T-helper 9 cell (primary cell): ENCODE measurements at places on chromosomes 6 and 20.

DNA sequence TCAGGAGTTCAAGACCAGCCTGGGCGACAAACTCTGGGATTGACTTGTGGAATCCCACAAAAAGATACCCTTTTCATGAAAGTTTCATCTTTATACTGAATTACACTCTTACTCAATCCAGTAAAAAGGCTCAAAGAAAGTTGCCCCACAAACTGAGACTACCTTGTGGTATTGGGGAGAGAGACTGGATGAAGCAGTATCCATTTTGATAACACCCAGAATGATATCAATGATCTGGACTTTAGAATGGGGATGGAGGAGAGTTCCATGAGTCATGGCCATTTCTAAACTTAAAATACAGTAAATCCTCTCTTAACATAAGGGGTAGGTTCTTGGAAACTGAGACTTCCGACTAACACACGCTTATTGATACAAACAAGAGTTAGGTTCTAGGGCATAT, 4.7 kb downstream of the STAU1 start:
- DNase-seq, result no peak

DNA sequence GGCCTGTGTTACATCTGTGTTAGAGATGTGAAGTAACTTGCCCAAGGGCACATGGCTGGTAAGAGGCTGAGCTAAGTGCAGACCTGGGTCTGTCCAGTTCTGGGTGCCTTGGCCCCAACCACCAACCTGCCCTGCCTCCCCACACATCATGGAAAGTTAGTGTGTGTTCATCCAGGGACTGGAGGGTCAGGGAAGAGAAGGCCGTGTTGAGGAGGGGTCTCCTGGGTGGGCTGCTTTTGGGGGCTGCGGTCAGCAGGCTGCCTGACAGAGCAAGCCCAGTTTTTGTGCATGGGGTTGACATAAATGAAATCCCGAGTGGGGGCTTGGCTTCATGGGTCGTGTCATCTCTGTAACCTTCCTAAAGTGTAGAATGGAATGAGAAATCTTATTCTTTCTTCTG, 10.9 kb downstream of the PYGB start:
- no peak for DNase-seq

GRCh38 chr6:122994256-122994655, 1.8 kb upstream of the CLVS2 start:
- DNase-seq, result no peak

GRCh38 chr20:35311409-35311808, 19.2 kb upstream of the FAM83C start:
- DNase-seq, result no peak

DNA sequence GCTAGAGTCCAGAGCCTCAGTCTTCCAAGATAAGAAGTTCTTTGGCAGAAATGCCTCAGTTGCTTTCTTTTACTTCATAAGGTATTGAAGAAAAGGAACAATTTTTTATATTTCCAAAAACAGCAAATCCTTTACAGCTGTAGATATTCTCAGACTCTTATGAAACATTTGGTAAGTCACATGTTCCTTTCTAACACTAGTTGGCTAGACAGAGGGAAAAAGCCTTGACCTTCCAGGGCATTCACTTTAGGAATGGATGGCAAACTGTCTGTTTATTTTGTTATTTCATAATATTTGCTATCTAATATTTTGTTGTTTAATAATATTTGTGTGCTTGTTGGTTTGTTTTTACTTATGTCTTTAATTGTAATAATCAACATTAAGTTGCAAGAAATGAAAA, 140.8 kb downstream of the PTPRK start:
- no peak for DNase-seq

DNA sequence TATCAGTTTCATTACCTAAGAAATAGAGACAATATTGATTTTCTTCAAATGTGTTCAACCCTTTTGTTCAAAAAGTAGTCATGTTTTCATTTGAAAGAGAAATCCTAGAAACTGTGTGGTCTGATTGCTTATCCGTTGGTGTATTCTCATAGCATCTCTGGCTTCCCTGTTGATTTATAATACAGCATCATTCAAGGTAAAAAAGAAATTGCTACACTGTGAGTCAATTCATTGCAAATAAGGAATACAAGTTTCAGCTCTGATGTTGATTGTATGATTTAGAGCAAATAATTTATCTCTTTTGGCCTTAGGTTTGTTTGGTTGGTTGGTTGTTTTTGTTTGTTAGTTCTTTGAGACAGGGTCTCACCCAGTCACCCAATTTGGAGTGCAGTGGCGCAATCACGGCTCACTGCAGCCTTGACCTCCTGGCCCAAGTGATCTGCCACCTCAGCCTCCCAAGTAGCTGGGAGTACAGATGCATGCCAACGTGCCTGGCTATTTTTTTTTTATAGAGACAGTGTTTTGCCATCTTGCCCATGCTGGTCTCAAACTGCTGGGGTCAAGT, 185.5 kb upstream of the TNFAIP3 start:
- no peak for DNase-seq

GRCh38 chr6:146594495-146594894, 4.3 kb upstream of the ADGB start:
- no peak for DNase-seq

DNA sequence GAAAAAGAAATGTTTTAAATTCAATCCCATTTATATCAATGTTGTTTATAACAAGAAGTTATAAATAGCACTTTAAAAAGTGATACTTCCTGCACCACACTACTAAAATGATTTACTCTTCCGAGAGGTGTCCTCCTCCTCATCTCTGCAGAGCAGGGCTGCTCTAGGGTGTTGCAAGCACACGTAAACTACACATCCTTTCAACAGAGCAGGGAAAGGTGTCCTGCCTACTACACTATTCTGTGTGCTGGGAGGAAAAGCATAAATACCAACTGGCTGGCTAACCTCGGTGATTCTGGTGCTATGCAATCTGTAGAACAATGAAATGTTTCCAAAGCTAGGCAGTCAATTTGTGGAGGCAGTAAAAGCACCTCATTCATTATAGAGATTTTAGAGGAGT, 89.5 kb upstream of the MAP7 start:
- no peak for DNase-seq

- peak; percentile 65 for DNase-seq
Observed at GRCh38 chr20:32521780-32522525, 63.2 kb downstream of the NOL4L start.

DNA sequence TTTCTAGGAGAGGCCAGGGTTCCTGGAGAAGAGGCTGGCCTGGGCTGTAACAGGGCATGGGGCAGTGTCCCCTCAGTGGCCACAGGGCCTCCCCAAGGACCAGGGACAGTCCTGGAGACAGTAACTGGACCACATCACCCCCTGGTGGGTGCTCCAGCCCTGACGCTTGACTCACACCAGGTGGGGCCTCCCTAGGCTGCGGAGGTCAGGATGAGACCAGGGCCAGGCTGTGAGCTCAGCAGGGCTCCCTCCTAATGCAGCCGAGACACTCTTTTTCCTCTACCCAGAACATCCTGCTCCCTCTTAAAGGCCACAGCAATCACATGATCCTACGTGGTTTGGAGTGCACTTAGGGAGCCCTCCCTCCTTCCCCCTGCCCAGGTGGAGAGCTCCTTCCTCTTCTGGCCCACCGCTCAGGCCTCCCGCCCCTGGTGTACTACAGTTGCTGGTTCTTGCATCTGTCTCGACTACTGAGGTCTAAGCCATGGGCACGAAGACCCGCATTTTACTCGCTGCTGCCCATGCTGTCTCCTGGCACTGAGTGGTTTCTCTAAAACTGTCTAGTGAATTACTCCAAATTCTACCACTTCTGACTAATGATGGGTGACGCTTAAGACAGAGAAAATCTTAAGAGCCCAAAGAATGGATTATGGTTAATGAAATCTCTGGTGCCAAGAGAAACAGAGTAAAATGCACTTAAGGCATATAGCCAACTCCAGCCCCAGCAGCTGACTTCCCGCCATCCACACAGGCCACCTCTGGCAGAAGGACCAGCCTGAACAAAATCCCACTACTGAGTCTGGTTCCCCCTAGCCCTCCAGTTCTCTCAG, 166.1 kb upstream of the CST7 start:
- no peak for DNase-seq

DNA sequence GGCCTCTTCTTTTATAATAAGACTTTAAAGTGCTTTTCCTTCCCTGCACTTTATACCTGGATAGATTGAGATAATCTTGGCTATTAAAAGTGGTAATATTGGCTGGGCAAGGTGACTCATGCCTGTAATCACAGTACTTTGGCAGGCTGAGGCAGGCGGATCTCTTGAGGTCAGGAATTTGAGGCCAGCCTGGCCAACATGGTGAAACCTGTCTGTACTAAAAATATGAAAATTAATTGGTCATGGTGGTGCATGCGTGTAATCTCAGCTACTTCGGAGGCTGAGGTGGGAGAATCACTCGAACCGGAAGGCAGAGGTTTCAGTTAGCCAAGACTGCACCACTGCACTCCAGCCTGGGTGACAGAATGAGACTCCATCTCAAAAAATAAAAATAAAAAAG, 197.1 kb upstream of the RGS17 start:
- no peak for DNase-seq

DNA sequence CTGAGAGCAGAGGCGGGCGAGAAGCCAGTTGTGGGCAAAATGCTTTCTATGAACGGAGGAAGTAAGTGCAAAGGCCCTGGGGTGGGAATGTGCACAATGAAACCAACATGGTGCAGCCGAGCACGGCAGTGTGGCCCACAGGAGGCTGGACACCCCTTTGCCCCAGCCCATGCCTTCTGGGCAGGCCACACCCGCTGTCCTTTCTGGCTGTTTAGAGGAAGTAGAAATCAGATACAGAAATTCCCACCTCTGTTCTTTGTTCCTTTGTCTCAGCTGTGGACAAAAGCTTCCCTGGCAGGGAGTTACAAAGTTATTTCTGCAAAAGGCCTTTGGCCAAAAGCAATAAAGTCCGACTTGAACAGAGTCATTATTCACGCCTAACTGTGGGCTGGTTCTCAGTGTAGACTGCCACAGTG, 11.9 kb downstream of the SULF2 start:
- no peak for DNase-seq

- DNase-seq, result no peak
Observed at GRCh38 chr20:54464003-54464402, 11.4 kb upstream of the DOK5 start.

DNA sequence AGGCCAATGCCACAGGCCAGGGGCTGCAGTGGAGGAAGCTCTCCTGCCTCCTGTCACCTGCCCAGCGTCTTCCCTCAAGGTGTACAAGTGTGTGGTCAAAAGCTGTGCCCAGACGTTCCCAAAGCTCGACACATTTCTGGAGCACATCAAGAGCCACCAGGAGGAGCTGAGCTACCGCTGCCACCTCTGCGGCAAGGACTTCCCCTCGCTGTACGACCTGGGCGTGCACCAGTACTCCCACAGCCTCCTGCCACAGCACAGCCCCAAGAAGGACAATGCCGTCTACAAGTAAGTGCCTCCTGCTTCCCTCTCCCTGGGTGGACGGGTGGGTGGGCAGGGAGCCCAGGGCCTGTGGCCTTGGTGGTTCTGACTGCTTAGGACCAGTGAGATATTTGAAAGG, 38.2 kb downstream of the ZNF341 start:
- DNase-seq, result no peak

- no peak for DNase-seq
Observed at GRCh38 chr20:20864351-20865096, 152.1 kb upstream of the RALGAPA2 start.

DNA sequence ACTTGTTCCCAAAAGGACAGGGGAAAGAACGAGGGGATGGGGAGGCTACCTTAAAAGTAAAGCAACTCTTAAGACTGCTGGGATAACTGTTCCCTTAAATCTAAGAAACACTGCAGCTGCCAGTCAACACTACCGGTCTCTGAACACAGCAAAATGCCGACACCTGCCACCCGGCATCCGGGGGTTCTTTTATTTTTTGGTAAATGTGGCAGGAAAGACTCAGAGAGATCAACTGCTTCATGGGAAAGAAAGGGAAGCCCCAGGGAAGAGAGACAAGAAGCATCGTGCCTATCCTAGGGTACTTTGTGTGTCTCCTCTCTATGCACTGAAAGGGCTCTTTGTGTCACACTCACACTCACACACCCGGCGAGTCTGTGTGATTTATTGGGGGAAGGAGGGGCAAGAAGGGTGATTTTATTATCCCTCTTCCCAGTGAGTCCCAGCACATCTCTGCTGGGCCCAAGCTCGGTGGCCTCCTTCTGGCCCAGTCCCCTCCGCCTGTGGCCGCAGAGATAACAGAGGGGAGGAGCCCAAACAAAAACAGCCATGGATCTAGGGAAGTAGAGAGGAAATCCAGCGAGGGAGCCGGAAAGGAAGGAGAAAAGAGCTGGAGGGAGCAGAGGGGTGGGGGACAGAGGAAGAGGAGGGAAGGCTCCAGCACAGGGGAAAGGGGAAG, 1.4 kb downstream of the FYN start:
- DNase-seq, result no peak

DNA sequence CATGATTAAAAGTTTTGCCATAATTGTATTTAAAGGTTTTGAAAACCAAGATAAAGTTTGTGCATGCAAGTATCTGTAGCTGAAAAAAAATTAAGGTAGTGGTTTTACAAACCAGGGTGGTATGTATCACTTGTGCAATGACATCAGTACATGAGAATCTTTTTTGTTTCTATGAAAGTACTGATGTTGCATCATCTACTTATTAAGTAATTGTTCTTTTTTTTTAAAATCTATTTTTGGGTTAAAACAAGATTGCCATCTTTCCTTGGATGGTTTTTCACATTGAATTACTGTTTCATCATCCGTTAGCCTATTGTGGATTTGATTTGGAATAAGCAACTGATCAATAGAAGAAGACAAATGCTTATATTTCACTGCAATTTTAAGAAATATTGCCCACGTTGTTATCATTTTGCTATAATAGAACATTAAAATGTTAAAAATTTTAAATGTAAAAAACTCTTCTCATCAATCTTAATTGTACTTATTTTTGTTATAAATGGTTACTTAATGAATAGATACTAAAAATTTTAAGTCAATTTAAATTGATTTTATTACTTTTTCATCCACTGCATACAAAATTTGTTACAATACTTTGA, 39.8 kb upstream of the TAGAP start:
- no peak for DNase-seq

GRCh38 chr6:39992861-39993622, 58.8 kb upstream of the MOCS1 start:
- DNase-seq, result no peak

- no peak for DNase-seq
Observed at GRCh38 chr6:56263596-56264315, 16.4 kb upstream of the COL21A1 start.

DNA sequence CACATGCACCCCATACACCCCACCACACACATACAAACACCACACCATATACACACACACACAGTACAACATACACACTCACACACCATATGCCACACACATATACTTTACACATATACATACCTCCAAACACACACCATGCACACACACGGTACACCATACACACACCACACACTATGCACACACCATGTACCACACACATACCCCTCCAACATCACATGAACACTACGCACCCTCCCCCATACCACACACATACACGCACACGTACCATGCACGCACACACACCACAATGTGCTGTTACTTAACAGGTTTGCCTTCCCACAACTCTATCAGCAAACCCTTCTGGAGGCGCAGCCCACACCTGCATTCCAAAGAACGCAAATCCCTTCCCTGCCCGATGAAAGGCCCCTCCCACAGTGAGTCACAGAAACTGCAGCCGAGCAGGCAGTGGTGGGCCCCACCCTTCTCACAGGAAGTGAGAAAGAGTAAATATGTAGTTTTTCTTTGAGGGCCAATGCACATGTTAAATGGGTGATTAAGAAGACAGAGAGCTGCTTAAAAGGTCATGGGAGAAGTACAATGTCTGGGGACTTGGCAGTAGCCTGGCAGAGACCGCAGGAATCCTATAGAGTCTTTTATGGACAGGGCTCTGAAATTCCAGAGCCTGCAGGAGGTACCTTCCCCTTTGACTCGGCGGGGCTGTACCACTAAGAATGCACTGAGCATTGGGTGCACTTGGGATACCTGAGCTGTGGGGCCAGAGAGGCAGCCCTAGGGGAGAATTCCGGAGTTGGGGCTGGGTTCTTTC, 34.1 kb upstream of the EZR start:
- peak; percentile 79 for DNase-seq

GRCh38 chr6:106520711-106521401, 108.4 kb downstream of the RTN4IP1 start:
- DNase-seq, result peak; percentile 65
